CD4-positive, alpha-beta T cell treated with Interleukin-6 at 100 ng/mL for 8 hours (primary cell): ENCODE measurements at places on chromosomes 6 and 20.

GRCh38 chr6:33000055-33000454, 9.3 kb downstream of the HLA-DOA start:
- DNase-seq: peak; percentile 12

DNA sequence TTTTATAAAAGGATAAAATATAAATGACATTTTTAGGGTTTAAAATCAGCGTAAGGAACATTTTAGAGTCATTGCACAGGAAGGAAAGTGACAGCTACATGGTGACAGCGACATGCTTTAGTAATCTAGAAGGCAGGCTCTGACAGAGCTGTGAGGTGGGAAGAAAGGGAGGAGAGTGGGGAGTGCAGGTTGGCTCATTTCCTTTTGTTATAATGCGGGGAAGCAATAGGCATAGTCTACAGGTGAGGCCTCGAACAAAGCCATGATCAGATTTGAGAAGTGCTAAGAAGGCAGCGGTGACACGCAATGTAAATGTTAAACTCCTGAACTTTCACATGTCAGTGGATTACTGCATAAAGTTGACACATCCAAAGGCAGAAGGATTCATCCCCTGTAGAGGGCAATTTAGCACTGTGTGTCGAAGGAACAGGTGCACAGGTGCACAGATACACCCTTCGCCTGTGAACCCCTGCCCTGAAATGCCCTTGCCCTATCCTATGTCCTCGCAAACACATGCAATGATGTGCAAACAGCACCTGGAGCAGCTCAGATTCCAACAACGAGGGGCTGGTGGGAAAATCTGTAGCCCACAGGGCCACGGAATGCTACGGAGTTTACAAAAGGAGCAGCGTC, 32.4 kb upstream of the SMOC2 start:
- no peak for DNase-seq

- no peak for DNase-seq
Measured at GRCh38 chr6:39100358-39100757, 14.6 kb downstream of the SAYSD1 start.

- no peak for DNase-seq
Measured at GRCh38 chr20:32201977-32202363, 5.6 kb downstream of the PLAGL2 start.

DNA sequence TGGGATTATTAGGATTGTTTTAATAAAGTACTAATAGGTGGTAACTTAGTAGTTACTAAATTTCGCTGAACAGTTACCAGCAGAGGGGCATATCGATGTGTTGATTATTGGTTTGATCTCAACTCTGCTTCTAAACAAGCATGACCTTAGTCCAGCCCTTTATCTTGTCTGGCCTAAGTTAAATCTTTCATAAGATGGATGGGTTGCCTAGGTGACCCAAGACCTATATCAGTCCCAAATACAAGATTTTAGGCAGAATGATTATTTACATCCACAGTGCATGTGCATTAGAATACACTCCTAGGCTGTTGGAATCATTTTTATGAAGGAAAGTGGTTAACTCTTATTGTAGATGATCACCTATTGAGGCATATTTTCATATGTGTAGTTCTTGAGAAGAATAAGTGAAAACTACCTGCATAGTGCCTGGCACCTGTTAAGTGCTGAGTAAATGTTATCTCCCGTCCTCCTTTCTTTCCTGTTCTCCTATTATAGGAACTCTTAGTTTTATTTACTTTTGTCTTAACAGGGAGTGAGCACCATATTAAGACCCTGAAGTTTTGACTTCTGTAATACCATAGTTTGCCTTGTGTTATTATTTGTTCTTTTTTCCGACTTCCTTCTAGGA, 1.1 kb downstream of the HSF2 start:
- no peak for DNase-seq

- DNase-seq: no peak
Measured at GRCh38 chr6:159977255-159977903, 8.5 kb downstream of the IGF2R start.

DNA sequence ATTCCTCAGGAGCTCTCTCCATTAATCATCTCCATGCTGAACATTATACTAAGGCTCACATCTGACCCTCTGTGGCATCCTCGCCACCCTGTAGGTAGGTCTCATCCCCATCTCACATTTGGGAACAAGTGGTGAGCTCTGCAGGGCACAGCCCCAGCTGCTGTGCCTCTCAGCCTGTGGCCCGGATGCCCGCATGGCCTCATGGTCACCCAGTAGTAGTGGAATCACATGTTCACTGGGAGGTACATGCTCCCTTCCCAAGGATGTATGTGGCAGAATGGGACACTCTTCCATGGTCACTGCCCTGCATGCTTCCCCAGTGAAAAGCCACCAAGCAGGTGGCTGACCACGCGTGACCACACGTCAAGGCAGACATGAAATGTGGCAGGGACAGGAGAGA, 26.3 kb upstream of the APMAP start:
- DNase-seq: no peak

DNA sequence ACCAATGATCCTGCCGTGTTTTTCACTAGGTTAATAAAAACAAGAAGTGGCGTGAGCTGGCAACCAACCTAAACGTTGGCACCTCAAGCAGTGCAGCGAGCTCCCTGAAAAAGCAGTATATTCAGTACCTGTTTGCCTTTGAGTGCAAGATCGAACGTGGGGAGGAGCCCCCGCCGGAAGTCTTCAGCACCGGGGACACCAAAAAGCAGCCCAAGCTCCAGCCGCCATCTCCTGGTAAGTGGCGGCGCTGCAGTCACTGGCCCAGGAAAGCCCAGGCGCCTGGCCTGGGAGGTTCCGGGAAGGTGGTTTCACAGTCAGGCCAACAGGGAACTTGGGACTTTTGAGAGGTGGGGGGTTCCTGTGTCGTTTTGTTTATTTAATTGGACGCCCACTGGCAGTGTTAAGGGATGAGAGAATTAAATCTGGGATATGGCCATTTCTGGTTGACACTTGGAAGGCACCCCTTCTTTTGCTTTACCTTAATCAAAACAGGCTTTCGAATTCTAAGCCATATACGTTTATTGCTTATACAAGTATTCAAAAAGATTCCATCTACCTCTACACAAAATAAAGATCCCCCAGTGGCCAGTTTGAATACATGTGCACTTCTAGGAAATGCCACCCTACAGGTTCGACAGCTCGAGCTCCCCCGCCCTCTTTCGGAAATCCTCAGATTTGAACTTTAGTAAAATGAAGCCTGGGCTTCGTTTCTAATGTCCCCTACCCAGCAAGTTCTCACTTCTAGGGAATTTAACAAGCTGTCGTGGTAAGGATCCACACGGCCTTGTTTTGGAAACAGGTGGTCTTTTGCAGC, 138.9 kb downstream of the TMEM242 start:
- peak; percentile 40 for DNase-seq

DNA sequence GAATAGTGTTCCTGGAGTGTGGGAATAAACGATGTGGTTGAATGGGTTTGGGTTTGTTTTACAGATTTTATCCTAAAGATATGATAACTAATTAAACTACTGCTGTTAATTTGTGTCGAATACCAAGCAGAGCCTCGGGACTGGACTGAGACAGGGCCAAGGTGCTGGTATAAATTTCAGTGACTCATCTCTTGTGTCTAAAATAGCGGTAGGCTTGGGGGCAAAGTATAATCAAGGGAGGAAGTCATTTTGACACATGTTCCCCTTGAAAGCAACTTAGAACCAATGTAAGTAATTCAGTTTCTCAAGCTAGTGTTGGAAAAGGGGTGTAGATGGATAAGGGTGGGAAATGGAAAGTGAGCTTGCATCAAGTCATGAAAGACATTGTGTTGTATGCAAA, 108.4 kb downstream of the PLCB4 start:
- DNase-seq: no peak

DNA sequence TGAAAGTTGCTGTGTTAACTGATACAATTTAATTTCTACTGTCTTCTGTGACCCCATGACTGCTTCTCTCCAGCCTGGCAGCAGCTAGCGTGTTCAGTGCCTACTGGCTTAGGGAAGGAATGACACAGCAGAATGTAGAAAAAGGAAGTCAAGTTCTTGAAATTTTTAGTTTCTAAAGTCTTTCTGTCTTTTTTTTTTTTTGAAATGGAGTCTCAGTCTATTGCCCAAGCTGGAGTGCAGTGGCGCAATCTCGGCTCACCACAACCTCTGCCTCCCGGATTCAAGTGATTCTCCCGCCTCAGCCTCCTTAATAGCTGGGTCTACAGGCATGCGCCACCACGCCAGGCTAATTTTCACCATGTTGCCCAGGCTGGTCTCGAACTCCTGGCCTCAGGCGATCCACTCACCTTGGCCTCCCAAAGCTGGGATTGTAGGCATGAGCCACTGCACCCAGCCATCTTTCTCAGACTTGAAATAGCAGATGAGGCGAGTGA, 39.3 kb downstream of the PCNA start:
- DNase-seq: no peak

- peak; percentile 36 for DNase-seq
Measured at GRCh38 chr6:90406142-90406794, 109.6 kb upstream of the BACH2 start.

DNA sequence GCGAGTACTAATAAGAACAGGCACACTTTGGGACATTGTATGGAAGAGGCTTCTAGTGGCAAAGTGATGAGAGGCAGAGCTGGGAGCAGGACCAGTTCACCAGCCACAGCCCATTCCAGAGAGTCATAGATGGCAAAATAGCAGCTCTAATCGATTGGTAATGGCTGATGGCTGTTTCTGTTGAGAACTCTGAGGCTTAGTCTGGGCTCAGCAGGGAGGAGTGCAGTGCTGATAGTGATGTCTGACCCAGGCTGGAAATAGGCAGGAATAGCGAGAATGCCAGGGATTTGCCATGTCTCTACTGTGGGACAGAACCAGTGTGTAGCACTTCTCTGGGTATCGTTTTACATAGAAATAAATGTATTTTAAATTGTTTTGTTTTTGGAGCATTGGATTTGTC, 620.0 kb upstream of the FLRT3 start:
- no peak for DNase-seq

DNA sequence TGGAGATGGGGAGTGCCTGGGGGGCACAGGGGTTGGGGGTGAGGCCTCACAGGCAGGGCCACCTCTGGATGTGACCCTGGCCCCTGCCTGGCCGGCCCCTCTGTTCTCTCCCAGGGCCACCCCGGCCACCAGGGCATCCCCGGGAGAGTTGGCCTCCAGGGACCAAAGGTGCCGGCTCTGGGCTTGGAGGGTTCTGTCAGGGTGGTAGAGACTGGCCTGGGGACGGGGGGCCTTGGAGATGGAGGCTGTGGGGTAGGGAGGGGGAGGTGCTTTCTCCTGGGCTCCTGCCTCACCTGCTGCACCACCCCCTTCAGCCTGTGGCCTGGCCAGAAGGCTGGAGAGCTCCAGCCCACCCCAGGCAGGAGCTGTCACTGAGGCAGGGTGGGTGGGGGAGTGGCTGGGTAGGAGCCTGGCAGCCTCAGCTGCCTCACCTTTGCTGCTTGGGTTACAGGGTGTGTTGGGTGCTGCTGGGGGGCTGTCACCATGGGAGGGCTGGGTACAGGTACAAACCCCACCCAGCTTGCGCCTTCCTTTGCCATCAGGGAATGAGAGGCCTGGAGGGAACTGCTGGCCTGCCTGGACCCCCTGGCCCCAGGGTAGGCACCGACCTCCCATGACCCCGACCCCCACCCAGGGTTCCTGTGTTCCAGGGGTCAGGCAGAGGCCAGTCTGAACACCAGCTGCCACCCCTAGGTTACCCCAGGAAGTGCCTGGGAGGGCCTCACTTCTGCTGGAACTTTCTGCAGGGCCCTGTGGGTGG, 32.7 kb downstream of the COL20A1 start:
- no peak for DNase-seq

DNA sequence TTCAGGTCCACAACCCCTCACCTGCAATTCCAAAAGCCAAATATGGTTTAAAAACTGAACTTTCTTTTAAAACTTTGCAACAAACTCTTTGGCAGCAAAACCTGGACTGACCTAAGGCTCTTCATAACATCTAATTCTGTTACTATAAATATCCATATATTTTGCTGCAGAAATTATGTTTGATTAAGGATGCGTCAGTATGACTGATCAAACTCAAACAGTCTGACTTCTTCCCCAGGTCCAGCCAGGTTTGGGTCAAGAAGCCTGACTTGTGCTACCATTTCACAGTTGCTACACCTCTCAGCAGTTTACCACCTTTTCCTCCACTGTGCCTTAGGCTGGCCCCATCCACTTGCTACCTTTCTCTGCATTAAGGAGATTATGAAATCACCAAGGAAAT, 127.0 kb upstream of the DUSP22 start:
- no peak for DNase-seq

DNA sequence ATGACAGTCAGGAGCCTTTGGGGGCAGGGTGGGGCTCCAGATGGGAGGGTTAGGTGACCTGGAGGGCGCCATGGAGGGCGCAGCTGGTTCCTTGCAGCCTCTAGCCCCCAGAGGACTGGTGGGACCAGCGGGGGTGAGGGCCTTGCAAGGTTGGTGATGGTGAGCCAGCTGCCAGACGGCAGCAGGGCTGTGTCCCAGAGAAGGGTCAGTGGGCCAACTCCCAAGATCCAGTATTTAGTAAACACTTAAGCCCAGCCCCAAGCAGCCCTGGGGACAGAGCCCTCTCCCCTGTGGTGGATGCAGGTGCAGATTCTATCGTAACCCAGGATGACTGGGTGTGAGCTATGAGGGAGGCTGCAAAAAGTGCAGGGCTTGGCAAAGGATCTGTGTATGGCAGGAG, 201.5 kb upstream of the RNF24 start:
- DNase-seq: no peak

DNA sequence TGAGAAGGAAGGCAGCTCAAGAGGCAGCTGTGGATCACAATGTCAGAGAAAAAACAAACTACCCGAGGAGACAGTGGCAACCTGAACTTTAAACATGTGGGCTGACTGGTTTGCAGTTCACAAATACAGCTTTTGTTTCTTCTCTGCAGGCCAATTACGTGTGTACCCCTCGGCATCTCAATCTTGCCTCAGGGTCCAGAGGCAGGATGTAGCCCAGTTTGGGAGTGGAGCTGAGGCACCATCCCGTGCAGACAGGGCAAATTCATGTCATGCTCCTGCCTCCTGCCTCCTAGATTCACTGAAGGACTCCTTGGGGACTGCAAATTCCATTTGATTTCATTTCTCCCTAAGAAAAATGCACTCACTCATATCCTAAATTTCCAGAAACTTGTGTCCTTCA, 94.2 kb upstream of the KCNK16 start:
- no peak for DNase-seq

- DNase-seq: no peak
Measured at GRCh38 chr6:166466178-166467122, 83.7 kb upstream of the MPC1 start.

- DNase-seq: no peak
Measured at GRCh38 chr6:146355521-146356100, 188.0 kb upstream of the RAB32 start.

DNA sequence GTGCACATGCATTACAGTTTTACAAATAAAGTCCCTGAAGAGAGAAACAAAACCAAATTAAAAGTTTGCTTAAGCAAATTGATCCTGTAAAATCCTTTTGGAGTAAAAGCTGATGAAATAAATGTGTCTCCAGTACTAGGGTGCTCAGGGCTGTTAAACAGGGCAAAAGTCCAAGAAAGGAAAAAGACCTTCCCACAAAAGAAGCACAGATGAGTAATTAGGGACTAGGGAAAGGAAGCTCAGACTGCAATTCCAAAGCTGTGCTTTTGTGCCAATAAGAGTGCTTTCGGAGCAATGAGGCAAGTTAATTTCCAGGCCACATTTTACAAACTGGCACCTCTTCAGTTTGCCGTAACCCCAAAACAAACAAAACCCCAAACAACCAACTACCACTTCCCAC, 10.4 kb upstream of the RNF182 start:
- no peak for DNase-seq
